Left cardiac atrium (tissue), 4 donors: ENCODE measurements at places on chromosomes 7 and 10. TPM values are rescaled to one million over a fixed set of nuclear protein-coding genes. Genes with fewer than 3 reads are reported as not detected.
A peak's percentile ranks its signal among the peaks of the same experiment; 100 is the strongest.

GJD4 gene
- total RNA-seq, result not detected

HYAL4 gene
- not detected for total RNA-seq

- DNase-seq, result no peak
Observed at GRCh38 chr10:103847909-103848468, 7.4 kb downstream of the SH3PXD2A start.

DNA sequence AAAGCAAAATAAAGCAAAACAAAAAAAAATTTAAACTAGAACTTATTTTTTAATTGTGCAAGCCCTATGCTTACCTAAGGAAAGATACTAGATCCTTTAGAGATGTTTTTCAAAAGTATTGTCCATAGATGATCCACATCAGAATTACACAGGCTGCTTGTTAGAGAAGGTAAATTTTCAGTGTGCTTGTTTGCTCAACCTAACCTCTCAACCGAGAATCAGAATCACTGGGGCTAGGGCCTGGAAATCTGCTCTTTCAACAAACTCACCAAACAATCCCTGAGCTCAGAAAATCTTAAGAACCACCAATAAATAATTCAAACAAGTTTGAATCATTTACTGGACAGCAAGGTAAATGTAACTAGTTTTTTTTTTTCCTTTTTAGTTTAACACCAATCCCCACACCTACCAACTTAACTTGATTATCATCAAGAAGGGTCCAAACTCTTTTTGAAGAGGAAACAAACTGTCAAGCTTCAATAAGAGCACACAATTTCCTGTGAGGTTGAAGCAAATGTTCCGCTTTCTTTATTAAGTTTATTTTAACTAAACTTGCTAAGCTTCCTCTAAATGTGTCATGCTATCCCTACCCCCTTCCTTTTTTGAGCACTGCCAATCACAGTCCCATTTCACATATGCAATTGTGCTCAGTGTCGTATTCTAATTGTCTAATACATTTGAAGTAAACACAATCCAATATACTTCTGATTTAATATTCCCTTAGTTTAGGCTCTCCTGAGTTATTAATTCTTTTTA lies 7.4 kb upstream of the TSPAN33 start:
- no peak for DNase-seq

- no peak for DNase-seq
Observed at GRCh38 chr10:132551093-132551807, 13.7 kb downstream of the INPP5A start.

DNA sequence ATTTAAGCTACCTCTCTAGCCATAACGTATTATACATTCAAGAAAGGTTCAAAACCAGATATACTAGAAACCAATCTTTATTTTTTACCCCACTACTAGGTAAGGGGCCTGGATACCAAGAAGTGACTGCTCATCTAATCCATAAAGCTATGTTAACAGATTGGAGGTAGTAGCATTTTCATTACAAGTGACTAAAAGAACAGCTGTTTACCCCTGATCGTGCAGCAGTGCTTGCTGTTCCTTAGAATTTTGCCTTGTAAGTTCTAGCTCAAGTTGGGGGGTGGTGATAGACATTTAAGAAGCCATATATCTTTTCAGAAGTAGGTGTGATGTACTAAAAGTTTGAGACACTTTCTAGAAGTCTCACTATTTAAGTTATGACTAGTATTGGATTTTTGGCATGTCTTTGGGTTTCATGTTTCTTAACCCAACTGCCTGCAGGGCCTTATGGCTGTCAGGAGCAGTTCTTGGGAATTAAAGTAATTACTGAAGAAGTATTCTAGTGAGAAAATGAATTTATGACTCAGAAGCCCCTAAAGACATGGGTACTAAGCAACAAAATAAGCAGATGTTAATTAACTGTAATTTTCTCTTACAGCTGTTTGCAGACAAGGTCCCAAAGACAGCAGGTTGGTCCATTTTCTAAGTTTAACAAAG lies 2.3 kb downstream of the PPIA start:
- no peak for DNase-seq

IGF2BP3 gene
- 0.60 TPM for total RNA-seq

DNA sequence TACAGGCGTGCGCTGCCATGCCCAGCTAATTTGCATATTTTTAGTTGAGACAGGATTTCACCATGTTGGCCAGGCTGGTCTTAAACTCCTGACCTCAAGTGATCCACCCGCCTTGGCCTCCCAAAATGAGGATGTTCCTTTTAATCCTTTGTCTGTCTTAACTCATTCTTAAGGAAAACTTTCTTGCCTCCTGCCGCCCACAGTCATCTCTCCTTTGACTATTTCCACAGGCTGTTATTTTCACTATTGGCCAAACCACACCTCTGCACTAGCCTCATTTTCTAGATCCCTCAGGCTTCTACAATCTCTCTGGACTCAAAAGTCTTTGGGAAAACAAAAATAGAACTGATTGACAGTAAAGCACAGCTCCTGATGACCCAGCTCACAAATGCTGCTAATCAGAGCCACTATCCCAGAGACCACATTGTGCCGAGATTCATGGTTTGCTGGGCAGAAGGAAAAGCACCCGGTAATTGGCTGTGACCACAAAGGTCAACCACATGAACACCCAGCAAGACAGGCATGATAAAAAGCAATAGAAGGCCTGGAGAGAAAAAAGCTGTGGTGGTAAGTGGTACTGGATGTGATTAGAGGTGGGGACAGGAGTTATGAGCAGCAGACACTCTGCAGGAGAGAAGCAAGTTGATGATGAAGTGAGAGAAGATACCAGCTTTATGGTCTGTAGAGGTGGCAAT lies 44.1 kb upstream of the ZNRF2 start:
- DNase-seq, result no peak

GRCh38 chr10:92914478-92915325 lies 66.4 kb downstream of the EXOC6 start:
- DNase-seq, result peak; percentile 27

RAPGEF5 gene
- 15.9 TPM for total RNA-seq

SEMA3E gene
- total RNA-seq, result 1.1 TPM

FAM25C gene
- total RNA-seq, result not detected

DNA sequence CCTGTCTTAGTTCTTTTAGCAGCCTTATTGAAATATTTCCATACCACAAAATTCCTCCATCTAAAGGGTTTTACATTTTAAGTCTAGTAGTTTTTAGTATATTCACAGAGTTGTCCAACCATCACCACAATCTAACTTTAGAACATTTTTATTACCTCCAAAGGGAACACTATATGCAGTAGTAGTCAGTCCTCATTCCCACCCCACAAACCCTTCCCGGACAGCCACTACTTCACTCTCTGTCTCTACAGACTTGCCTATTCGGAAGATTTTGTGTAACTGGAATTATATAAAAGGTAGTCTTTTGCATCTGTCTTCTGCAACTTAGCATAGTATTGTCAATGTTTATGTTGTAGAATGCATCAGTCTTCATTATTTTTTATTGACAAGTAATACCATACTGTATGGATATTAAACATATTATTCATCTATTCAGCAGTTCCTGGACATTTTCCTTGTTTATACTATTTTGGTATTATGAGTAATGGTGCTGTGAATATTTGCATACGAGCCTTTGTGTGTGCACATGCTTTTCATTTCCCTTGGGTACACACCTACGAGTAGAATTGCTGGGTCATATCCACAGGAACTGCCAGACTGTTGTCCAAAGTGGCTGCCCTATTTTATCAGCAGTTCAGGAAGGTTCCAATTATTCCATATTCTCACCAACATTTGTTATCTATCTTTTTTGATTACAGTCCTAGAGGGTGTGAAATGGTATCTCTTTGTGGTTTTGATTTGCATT lies 60.9 kb upstream of the LANCL2 start:
- no peak for DNase-seq

DNA sequence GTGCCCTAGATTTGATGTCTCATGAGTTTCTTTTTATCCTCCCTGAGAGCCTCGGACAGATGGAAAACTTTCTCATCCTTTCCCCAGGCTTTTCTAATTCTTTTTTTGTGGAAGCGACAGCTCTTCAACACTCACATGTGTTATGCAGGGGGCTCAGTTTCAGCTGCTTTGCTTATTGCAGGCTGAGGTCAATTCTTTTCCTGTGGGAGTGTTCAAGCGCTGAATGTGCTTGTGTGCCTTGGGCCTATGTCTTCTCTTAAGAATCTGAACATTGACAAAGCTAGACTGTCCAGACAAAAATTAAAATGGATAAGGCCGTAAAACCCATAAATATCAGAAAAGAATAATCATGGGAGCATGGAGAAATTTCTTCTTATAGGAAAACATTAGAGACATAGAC lies 125.2 kb upstream of the STEAP4 start:
- DNase-seq, result no peak

- DNase-seq, result no peak
Observed at GRCh38 chr7:121873289-121874194, 581 bp downstream of the PTPRZ1 start.

DNA sequence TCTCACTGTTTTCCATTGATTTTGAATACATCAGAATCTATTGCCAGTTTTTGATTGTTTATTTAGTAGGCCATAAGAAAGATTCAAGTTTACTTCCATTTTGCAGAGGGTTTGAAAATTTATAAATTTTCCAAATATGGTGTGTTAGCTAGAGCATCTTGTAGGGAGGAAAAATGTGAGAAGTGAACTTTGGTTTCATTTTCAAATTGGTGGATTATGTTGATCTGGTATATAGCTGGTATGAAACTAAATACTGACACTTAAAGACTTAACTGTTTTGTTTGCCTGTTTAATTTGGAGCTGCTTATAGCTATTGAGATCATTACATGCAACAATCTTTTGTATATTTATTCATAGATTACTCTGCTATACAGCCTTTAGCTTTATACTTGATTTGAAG lies 108.1 kb downstream of the ADAM22 start:
- no peak for DNase-seq

GRCh38 chr7:155378580-155378934 lies 79.4 kb upstream of the EN2 start:
- DNase-seq, result no peak

- no peak for DNase-seq
Observed at GRCh38 chr7:47771990-47772360, 176.3 kb downstream of the PKD1L1 start.

- DNase-seq, result no peak
Observed at GRCh38 chr10:1661859-1662437, 75.4 kb downstream of the ADARB2 start.

NKX2-3 gene
- not detected for total RNA-seq

- DNase-seq, result no peak
Observed at GRCh38 chr7:150406567-150407421, 27.7 kb downstream of the ZNF775 start.

IGFBP3 gene
- 37.5 TPM for total RNA-seq

GRCh38 chr7:122123746-122124145 lies 20.3 kb downstream of the AASS start:
- no peak for DNase-seq
